Thyroid gland (tissue), 4 donors: ENCODE measurements at places on chromosomes 4 and X. TPM values are rescaled to one million over a fixed set of nuclear protein-coding genes. Genes with fewer than 3 reads are reported as not detected.

- H3K27ac ChIP-seq, result no peak overlapping the region
- H3K27me3 ChIP-seq, result no peaks in the 10 kb centered on the region
- H3K4me3 ChIP-seq, result no peak overlapping the region
- DNase-seq, result no peak
- H3K4me1 ChIP-seq, result no peaks in the 10 kb centered on the region
Observed at GRCh38 chr4:3364199-3364598, 71.4 kb downstream of the RGS12 start.

DNA sequence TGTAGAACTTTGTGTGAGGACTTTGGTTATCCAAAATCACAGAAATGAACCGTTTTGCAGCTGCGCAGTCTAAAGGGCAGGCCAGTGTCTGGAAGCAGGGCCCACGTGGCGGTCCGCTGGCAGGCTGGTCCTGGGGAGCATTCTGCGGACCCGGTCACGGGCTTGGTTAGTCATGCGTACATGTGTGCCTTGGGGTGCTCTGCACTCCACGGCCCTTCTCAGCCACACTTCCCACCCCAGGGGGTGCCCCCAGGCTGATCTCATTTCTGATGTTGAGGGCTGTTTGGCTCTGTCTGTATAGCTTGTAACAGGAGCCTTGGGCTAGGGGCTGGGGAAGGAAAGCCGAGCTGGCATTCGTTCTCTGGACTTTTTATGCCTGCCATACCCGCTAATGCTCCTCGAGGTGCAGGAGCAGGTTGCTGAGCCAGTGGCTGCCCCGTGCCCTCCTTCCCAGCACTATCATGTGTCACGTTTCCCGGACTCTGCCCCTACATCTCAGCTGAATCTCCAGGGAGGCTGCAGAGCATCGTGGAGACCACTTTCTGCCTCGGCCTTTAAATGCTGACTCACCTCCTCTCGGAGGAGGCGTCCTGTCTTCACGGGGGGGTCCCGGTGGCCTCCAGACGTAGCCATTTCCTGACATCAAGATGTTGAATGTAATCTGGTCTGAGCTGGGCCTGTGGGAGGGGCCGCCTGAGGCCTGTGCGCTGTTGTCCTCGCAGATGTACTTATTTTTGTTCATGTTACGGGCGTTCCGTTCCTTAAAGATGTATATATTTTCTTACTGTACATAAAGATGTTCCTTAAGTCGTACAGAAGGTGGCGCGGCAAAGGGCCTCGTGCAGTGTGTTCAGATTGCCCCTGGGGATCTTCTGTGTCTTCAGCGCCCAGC is 11.4 kb upstream of the TADA2B start:
- H3K27ac ChIP-seq, result no peak overlapping the region
- H3K4me3 ChIP-seq, result no peak overlapping the region
- H3K36me3 ChIP-seq, result peaks cover 21% of the 10 kb centered on the region
- no peak for DNase-seq
- no peaks in the 10 kb centered on the region for H3K27me3 ChIP-seq

- no peak overlapping the region for H3K4me3 ChIP-seq
- no peaks in the 10 kb centered on the region for H3K36me3 ChIP-seq
- H3K27me3 ChIP-seq, result no peaks in the 10 kb centered on the region
- H3K27ac ChIP-seq, result no peak overlapping the region
Observed at GRCh38 chrX:150736475-150736874, 43.3 kb downstream of the MTMR1 start.

- H3K27ac ChIP-seq, result no peak overlapping the region
- H3K4me3 ChIP-seq, result no peak overlapping the region
- DNase-seq, result no peak
- H3K27me3 ChIP-seq, result no peaks in the 10 kb centered on the region
- no peaks in the 10 kb centered on the region for H3K4me1 ChIP-seq
Observed at GRCh38 chr4:57187246-57187645, 77.1 kb upstream of the IGFBP7 start.

GRCh38 chrX:50407976-50408375 is 62.6 kb downstream of the DGKK start:
- no peaks in the 10 kb centered on the region for H3K27me3 ChIP-seq
- H3K27ac ChIP-seq, result no peak overlapping the region
- no peaks in the 10 kb centered on the region for H3K4me1 ChIP-seq
- no peak for DNase-seq

DNA sequence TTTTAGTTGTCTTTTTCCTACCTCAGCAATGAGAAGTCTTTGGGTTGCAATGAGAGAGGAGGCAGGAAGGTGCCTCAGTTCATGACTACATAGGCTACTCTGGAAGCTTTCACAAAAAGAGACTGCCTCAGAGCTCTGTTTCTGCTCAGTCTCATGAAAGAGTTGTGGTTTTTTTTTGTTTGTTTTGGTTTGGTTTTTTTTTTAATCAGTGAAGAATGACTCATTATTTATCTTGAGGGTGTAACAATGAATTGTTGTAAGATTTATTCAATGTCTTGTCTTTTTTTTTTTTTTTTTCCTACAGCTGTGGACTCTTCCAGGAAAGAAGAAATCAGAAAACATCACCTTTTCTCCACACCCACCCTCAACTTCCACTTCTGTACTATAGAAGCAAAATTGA is 67.5 kb upstream of the CXCL13 start:
- H3K27ac ChIP-seq, result no peak overlapping the region
- peaks cover 3% of the 10 kb centered on the region for H3K4me1 ChIP-seq
- no peak overlapping the region for H3K4me3 ChIP-seq
- DNase-seq, result no peak

DNA sequence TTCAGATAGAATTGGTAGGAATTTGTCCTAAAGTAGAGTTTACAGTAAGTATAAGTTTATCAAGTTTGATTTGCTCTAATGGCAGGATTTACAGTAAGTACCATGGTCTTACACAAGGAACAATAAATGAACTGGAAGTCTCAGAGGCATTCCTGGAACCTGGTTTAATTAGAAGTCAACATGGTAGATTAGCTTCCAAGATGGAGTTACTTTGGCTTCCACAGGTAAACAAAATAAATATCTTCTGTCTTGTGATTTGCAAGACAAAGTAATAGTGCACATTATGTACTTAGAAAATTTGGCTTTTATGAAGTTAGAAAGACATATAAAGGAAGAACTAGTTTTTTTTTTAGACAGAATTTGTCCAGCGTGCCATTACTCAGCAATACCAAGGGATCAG is 190.7 kb downstream of the GLUD2 start:
- H3K27ac ChIP-seq, result no peak overlapping the region
- no peaks in the 10 kb centered on the region for H3K27me3 ChIP-seq
- H3K4me3 ChIP-seq, result no peak overlapping the region
- no peaks in the 10 kb centered on the region for H3K36me3 ChIP-seq

GRCh38 chrX:141638550-141638949 is 49.0 kb downstream of the SPANXA2 start:
- H3K4me3 ChIP-seq, result no peak overlapping the region
- H3K27me3 ChIP-seq, result no peaks in the 10 kb centered on the region
- H3K4me1 ChIP-seq, result no peaks in the 10 kb centered on the region
- no peak for DNase-seq
- H3K36me3 ChIP-seq, result no peaks in the 10 kb centered on the region

DNA sequence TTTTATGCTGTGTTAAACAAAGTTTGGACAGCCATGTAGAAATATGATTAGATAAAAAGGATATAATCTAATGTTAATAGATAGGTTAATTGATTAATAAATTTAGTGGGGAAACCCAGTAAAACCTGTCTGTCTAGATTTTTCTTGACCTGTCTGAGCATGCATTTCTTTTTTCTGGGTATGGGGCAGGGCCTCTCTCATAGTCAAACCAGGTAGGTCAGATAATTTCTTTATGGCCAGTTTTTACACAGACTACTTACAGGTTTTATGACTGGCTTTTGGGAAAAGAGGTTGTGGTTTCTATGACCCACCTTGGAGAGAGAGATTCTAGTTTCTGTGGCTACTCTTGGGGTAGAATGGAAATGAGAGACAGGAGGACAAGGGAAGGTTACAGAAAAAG is 135.6 kb upstream of the EPHA5 start:
- H3K36me3 ChIP-seq, result no peaks in the 10 kb centered on the region
- no peak overlapping the region for H3K4me3 ChIP-seq
- H3K4me1 ChIP-seq, result no peaks in the 10 kb centered on the region
- no peak for DNase-seq

DNA sequence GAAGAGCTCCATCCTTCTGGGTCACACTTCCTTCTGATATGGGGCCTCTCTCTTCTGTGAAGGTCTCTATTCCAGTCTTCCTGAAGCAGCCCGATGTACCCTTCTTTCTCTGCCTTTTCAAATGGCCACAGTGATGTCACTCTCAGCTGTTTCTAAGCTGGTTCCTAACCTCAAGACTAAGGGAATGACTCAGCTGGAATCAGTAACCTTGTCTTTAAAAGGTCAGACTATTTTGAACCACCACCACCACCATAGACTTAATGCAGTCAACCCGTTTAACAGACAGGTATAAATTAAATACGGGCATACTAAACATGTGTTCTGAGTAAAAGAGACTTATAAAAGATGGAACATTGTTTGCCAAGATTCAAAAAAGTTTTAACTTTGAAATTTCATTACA is 121.0 kb downstream of the PPA2 start:
- no peaks in the 10 kb centered on the region for H3K4me1 ChIP-seq
- no peak overlapping the region for H3K27ac ChIP-seq
- H3K36me3 ChIP-seq, result no peaks in the 10 kb centered on the region
- no peak overlapping the region for H3K4me3 ChIP-seq

- H3K27ac ChIP-seq, result no peak overlapping the region
- H3K36me3 ChIP-seq, result no peaks in the 10 kb centered on the region
- no peak for DNase-seq
- no peaks in the 10 kb centered on the region for H3K4me1 ChIP-seq
Observed at GRCh38 chrX:41491267-41492004, 44.3 kb downstream of the NYX start.

DNA sequence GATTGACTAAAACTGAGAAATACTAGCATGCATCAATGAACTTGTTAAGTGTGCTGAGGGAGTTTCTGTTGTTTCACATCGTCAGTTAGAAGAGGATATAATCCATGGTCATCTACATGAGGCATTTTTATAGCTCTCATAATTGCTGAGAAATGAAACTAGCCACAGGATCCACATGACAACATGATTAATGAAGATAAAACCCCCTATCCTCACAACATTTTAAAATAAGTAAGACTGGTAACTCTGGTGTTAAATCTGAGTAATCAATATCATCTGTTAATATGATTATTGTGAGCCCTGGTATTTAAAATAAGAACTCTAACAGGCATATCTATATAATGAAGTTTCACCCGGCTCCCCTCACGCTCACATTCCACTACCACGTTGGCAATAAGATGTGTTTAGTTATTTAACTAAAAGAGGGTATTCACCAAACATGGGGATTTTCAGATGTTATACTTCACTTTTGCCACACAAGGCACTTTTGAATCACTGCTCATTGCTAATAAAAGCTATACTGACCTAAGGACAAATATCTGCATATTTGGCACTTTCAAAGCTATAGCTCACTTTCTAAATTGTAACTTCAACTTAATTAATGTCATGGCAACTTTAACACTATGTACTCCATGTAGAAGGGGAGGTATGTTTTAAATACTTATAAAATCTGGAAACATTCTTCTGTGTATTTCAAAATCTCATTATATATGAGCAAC is 6.7 kb downstream of the UNC5C start:
- no peaks in the 10 kb centered on the region for H3K27me3 ChIP-seq
- H3K27ac ChIP-seq, result peak overlapping the region; percentile 99
- no peaks in the 10 kb centered on the region for H3K36me3 ChIP-seq
- H3K4me3 ChIP-seq, result no peak overlapping the region
- no peak for DNase-seq
- H3K4me1 ChIP-seq, result peaks cover 37% of the 10 kb centered on the region

DNA sequence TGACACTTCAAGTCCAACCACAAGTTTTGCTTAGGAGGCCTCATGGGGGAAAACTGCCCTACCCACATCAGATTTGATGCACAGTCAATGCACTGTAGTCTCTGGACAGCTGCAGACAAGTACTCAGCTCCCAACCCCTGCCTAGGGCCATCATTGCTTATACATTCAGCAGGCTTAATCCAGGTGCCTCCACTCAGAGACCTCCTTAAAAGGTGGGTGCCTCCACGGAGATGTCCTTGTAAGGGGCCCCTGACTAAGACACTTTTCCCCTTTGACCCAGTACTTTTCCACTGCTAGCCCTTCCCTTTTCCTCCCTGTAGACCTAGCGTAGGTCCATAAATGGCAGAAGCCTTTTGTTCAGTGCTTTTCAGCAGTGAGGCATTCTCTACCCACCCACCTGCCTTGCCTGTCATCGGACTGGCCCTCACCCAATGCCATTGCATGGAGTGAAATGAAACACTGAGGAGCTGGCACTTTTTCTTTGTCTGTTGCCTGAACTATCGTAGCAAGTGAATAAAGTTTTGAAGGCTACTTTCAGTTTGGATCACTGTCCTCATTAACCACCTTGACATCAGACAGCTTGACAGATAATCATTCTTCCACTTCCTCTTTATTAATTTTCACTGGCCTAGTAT is 23.8 kb upstream of the PLK4 start:
- H3K27me3 ChIP-seq, result no peaks in the 10 kb centered on the region
- no peaks in the 10 kb centered on the region for H3K36me3 ChIP-seq
- peak; percentile 21 for DNase-seq
- no peak overlapping the region for H3K27ac ChIP-seq
- no peak overlapping the region for H3K4me3 ChIP-seq

GRCh38 chr4:126544276-126544675 is 1088.5 kb upstream of the INTU start:
- peak; percentile 53 for DNase-seq
- no peaks in the 10 kb centered on the region for H3K36me3 ChIP-seq
- no peaks in the 10 kb centered on the region for H3K4me1 ChIP-seq
- no peaks in the 10 kb centered on the region for H3K27me3 ChIP-seq
- no peak overlapping the region for H3K27ac ChIP-seq

DNA sequence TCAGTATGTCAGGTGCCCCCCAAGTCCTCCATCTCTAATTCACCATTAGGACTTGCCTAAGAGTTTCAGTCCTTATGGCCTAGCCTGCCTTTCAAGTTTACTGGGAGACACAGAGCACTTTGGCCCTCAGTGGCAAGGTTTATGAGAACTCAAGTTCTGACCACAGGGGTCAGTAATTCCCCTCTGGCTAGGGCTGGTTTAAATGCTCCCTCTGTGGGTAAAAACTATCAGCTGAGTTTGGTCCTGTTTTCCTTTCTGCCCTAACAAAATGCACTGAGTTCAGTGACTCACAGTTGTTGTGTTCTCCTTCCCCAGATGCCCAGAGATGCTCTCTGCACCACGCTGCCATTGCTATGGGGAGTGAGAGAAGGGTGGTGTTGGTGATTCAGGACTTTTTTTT is 163.2 kb downstream of the RELL1 start:
- H3K4me3 ChIP-seq, result no peak overlapping the region
- H3K4me1 ChIP-seq, result no peaks in the 10 kb centered on the region
- H3K36me3 ChIP-seq, result no peaks in the 10 kb centered on the region
- no peak for DNase-seq

GRCh38 chrX:108216405-108216804 is 124.8 kb downstream of the ATG4A start:
- H3K27ac ChIP-seq, result no peak overlapping the region
- no peak overlapping the region for H3K4me3 ChIP-seq
- no peak for DNase-seq
- no peaks in the 10 kb centered on the region for H3K27me3 ChIP-seq
- H3K36me3 ChIP-seq, result no peaks in the 10 kb centered on the region

GRCh38 chr4:17497890-17498523 is 13.9 kb downstream of the QDPR start:
- no peaks in the 10 kb centered on the region for H3K4me1 ChIP-seq
- no peaks in the 10 kb centered on the region for H3K27me3 ChIP-seq
- no peak overlapping the region for H3K27ac ChIP-seq
- no peak for DNase-seq
- H3K36me3 ChIP-seq, result peaks cover 15% of the 10 kb centered on the region
- H3K4me3 ChIP-seq, result no peak overlapping the region

EMCN gene
- total RNA-seq, result 69.7 TPM

NDST3 gene
- total RNA-seq, result 0.88 TPM

RNF128 gene
- total RNA-seq, result 62.7 TPM

BTK gene
- 1.0 TPM for total RNA-seq

CPLX1 gene
- 0.75 TPM for total RNA-seq

FAM133A gene
- 0.33 TPM for total RNA-seq

PROM1 gene
- 9.9 TPM for total RNA-seq

CLCN5 gene
- 12.6 TPM for total RNA-seq

ZCCHC12 gene
- total RNA-seq, result 4.3 TPM

DTHD1 gene
- 0.71 TPM for total RNA-seq

SYP gene
- 2.0 TPM for total RNA-seq
